HuH-7.5 (cell line): ENCODE measurements at places on chromosomes 1 and 21.

DNA sequence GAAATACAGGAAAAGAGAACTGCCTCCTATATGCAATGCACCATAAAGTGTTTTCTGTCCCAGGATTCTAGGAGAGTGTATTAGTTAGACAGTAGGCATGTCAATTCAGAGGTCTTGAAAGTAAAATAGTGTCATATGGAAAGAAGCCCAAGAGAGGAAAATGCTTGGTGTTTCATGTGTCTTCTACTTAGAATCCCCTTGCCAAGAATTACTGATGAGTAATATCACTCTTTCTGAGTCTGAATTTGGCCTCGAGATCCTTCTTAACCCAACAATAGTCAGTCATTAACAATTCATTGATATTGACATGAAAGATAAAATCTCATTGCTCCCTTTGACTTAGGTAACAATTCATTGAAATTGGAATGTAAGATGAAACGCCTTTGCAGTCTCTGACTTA lies 972.2 kb downstream of the TTLL7 start:
- DNase-seq = no peak

DNA sequence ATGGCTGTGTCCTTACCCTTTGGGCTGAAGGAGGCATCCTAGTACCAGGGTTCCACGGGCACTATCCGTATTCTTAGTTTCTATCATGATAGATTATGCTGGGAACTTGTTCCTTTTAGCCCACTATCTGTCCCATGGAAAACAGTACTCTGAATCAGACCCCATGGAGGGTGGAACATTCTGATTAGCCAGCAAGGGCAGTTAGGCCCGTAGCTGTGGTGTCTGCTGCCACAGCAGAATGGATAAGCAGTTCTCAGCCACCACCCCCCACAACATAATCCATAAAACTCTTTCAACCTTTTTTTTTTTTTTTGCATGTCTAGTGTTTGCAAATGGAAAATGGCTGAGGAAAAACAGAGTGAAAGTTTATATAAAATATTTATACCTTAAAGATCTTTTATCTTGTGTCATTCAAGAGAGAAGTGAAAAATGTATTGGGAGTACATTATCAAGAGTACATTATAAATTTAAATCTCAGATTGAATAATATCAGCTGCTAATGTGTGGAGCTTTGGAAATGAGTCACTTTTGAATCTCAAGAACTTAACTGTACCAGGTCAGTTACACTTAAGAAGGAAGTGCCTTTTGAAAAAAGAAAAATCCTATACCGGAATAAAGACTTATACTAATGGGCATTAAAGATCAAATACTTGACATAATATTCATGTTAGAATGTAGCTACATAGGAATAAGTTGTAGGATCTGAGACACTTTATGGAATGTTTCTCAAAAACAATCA lies 80.3 kb downstream of the NFIA start:
- DNase-seq = no peak

GRCh38 chr1:38791892-38792291 lies 67.7 kb downstream of the RRAGC start:
- DNase-seq = no peak

DNA sequence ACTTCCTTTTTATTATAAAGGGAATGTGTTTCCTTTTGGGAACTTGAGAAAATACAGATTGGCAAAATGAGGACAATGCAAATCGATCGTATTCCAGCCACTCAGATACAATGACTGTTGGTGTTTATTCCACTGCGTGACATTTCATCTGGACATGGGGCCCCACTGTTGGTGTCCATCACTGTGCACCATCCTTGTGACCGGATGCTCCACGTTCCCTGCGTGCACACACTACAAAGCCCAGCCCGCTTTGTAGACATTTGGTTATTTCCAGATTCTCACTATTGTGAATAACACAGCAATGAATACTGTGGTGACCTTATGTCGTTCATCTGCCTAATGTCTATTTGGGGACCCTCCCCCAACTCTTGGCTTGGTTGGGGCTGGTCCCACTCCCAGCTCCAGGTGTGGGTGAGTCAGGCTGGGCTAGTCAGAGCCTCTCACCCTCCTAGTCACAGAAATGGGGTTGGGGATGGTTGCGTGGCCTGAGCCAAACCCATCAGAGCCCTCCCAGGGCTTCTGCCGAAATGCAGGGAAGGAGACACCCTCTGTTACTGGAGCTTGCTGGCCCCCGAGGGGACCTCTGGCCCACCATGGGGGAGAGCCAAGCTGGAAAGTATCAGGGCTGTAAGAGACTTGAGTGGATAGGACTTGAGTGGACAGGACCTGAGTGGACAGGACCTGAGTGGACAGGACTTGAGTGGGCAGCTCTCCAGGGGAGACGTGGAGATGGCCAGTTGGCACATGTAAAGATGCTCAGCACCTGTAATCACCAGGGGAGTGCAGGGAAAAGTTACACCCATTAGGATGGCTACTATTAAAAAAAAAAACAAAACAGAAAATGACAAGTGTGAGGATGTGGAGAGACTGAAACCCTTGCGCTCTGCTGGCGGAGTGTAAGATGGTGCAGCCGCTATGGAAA lies 57.1 kb upstream of the ADARB1 start:
- no peak for DNase-seq

DNA sequence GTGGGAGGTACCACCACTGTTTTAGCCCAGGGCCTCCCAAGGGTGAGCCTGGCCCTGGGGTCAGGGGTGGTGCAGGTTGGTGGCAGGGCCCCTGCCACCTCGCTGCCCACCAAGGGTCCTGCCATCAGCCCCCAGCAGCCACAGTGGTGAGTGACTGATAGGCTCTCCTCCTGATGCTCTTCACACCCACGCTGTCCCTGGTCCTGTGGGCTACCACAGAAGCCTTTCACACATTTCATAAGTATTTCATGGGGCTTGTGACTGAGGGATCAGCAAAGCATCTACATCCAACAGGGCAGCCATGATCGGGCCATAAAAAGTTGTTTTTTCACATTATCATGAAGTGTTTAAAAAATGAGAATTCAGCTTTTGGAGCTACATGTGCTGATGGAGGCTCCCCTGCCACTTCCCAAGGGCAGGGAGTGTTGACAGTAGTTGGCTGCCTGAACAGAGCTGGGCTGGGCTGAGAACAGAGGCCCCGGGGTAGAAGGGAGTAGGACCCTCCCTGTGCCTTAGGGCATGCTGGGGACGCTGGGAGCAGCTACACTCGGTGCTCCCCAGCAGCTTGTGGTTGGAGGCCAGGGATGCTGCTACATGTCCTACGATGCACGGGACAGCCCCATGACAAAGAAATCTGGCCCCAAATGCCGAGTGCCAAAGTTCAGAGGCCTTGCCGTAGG lies 73.1 kb upstream of the TMEM51 start:
- no peak for DNase-seq

GRCh38 chr1:155801149-155801548 lies 55.9 kb downstream of the GON4L start:
- DNase-seq = no peak

DNA sequence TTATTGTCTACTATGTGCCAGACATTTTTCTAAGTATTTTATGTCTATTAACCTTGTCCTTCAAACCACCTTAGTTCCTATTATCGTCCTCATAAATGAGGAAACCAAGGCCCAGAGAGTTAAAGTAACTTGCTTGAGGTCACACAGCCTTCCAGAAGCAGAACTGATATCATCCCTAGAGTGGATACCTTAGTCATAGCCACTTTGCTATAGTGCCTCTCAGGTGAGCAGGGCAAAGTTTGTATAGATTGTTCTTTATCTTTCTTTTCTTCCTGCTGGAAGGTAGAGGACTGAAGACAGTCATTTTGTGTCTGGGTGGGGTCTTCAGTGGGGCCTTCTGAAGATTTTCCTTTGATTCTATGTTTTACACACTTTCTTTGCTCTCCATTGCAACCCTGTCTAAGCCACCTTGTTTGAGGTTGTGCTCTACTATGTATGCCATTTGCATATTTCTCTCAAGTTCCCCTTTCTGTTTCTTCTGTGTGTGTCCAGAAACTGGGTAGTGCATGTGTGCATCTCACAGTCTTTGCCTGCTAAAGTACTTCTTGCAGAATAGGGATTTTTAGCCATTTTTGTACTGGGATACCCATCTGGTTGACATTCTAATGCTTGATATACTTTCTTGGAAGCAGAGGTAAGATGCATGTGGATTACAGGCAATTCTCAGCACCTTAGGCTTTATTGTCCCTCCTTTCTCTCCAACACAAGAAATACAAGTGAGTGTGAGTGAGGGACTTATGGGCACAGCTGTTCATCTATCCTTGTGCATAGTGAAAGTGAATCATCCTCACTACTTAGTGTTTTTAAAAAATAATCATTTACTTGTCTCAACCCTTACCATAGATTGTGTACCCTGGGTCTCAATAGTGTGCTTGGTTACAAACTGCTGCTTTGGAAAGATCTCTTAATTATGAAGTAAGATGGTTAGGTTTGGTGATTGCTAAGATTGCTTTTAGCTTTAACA lies 207.6 kb upstream of the HMCN1 start:
- DNase-seq = no peak
